ENCODE measurements at places on chromosomes 6 and 20.
A peak's percentile ranks its signal among the peaks of the same experiment; 100 is the strongest.

DNA sequence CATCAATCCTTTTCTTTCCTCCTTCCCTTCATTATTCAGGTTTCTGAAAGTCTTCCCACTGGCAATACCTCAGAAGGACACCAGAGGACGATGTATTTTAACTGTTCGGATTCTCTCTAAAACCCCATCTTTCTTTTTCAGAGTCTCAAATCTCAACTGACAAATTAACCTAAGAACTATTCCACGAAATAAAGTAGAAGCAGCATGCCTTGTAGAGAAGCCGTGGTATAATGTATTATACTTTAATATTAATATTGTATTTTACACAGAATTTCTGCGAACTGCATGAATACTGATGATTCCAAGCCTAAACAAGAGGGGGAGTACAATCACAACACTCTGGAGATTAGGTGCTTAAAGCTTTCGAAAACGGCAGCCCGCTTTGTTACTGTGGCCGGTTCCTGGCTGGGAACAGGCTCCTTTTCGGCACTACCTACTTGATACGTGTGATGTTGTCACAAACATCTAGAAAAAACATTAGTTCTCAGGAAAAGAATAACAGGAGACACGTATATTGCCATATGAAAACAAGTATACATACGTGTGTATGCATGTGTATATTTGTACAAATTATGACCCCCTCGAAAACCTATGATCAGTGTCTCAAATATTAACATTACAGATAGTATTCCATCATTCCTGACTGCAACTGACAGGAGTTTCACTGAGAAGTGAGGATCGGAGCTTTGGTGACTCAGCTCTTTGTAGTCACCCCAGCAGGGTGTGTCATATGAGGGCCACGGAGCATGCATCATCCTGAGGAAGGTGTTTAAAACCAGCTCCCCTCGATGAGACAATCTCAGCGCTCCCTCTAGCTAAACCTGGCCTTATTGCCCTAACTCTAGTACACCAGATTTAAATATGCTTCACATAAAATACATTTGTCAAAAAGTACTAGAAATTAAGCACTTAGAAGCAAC lies 319.7 kb upstream of the TCF21 start:
- DNase-seq, result no peak

GRCh38 chr20:53660947-53661381 lies 67.3 kb upstream of the ZNF217 start:
- DNase-seq, result no peak

GRCh38 chr20:48295445-48295903 lies 510.2 kb upstream of the SULF2 start:
- no peak for DNase-seq

DNA sequence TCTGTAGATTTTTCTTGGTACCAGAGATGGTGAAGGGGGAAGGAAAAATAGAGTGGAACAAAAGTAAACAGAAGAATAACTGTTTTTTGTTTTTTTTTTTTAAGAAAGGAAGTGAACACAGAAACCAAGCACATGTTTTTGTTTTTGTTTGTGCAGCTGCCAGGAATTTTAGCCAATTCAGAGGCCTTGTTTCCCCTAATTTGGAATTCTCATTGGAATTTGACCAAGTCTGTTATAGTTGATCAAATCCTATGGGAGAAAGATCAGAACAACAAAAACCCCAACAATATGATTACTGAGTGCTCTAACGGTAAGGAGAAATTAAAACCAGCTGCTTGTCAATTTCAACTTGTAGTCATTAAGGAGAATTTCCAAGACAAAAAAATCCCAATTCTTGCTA lies 18.2 kb upstream of the IL22RA2 start:
- no peak for DNase-seq

DNA sequence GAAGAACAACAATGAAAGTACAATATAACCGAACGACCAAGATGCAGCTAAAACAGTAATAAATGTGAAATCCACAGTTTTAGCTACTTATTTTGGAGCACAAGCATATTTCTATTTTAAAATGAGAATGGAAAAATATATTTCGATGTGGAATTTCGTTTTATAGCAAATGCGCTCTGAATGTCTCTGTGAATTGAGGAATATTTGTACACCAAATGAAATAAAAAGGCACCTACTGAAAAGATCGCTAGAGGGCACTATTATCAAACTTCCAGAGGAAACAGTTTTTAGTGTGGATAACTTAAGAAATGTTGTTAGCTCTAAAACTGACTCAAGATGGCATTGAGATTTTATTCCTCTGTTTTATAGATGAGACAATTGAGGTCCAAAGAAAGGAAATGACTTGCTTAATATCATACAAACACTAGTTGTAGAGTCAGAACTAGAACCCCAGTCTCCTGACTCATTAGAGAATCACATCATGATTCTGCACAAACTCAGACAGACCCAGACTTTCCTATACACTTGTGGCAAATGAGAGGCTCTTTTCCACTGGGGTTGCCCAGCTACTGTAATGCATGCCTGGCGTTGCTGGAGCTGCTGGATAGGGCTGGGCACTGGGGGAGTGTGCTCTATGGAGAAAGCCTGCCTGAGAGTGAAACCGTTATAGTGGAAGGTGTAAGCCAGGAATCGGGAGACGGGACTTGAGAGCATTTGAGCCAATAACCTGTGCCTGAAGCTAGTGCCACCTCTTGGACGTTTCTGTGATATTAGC lies 51.9 kb downstream of the GCLC start:
- no peak for DNase-seq

GRCh38 chr6:37289931-37290330 lies 32.0 kb upstream of the TMEM217 start:
- DNase-seq, result no peak

DNA sequence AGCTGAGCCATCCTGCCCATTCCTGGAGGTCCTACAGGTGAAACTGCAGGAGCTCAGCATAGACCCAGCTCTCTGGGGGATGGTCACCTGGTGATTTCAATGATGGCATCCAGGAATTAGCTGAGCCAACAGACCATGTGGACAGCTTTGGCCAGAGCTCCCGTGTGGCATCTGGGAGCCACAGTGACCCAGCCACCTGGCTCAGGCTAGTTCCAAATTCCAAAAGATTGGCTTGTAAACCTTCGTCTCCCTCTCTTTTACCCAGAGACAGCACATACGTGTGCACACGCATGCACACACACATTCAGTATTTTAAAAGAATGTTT lies 44.0 kb downstream of the SIRPA start:
- no peak for DNase-seq

DNA sequence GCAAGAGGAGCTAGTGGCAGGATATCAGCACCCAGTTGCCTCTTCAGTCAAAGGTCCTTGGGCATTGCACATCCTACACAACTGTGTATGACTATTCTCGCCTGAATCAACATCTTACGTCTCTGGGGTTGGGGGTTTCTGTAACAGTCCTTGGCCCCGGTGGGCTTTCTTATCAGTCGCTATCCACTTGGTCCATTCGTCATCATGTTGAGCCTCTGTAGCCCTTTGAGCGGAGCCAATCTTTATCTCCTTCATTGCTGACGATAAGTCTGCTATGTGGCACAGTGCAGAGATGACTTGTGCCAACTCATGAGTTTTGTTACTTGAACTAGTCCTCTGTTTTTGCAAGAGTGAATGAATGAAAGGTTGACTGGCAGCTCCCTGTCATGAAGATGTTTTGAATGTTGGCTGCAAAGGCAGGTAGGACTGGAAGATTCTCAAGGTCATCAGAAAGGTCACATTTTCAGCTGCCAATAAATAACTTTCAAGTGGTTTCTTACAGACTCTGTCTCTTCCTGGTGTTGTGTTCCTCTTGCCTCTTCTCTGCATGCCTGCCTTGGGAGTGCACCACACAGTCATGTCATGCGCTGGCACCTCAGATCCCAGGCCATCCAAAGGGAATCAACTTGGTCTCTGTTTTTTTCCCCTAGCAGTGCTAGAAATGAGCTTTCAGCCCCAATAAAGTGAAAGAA lies 238.9 kb downstream of the SLC24A3 start:
- no peak for DNase-seq

DNA sequence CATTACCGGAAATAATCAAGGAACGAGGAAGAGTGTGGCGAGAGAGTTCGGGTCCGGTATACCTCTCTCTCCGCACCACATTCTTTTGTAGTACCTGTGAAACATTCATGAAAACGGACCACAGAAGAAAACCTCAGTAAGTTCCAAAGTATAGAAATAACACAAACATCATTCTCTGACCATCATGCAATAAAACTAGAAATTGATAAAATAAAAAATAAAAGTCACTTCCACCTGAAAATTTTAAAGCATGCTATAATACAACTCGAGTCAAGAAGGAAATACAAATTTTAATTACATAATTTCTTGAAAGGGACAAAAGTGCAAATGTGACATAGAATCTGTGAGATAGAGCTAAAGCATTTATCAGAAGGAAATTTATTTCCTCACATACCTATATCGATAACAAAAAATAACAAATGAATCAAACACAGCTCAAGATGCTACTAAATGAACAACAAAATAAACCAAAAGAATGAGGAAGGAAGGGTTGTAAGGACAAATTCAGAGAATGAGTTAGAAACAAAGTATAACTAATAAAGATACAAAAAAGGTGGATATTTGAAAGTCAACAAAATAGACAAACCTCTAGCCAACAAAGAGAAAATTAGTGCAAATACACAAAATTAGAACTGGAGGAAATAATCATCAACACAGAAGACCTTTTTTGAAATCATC lies 84.2 kb downstream of the TRIM27 start:
- DNase-seq, result no peak

DNA sequence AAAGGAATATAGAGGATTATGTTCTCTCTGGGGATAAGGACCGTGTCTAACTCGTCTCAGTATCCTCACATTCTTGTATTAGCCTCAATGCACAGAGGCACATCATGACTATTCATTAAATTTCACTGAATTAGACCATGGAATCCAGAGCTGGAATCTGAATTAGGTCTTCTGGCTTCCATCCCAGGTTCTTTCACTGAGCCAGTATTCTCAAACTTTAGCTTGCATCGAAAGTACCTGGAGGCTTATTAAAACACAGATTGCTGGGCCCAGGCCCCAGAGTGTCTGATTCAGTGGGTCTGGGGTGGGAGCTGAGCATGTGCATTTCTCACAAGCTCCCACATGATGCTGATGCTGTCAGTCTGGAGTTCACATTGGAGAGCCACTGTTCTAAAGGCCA lies 142.0 kb downstream of the UST start:
- no peak for DNase-seq

DNA sequence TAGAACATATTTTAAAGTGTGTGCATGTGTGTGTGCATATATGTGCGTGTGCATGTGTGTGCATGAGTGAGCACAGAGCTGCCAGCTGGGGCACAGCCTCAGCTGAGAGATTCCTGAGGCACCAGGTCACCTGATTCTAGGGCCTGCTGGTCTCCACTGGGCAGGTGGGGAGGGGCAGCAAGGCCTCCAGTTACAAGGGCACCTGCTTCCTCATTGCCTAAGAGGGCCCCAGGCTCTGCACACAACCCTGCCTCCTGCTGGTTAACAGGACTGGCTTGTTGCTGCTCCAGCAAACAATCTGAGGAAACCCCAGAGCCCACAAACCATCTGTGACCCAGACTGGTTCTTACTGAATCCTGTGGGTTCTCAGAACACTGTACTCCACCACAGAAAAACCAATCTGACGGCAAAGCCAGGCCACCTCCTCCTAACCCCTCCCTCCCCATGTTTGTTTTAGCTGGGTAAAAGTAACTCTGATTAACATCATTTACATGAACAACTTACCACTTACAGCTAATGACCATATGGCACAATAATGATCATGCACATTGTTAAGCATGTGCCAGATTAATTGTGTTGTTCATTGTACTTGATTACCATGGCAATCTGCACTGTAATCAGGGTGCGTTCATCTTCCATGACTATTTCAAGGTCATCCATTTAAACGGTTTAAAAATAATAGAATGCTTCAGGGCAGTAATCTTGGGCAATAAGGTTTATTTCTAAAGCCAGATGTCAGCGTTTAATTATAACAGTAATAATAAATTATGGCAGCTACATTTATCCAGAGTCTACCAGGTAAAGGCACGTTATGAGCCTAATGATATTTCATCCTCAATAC lies 23.1 kb upstream of the UBE2J1 start:
- peak; percentile 34 for DNase-seq

DNA sequence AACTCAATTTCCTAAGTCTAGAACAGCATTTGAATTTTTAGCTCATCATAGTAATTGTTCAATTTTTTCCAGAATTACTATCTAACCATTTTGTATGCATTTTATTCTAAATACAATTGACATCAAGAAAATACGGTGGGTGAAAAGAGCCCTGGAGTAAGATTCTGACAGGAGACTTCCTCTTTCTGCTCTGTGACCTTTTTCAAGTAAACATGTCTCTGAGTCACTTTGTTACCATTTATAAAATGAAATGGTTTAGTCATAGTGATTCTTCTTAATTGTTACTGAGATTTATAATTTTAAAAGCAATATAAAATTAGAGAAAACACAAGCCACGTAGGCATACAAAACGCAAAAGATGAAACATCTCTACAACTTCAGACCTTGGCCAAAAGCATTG lies 80.2 kb downstream of the PLCB1 start:
- no peak for DNase-seq

DNA sequence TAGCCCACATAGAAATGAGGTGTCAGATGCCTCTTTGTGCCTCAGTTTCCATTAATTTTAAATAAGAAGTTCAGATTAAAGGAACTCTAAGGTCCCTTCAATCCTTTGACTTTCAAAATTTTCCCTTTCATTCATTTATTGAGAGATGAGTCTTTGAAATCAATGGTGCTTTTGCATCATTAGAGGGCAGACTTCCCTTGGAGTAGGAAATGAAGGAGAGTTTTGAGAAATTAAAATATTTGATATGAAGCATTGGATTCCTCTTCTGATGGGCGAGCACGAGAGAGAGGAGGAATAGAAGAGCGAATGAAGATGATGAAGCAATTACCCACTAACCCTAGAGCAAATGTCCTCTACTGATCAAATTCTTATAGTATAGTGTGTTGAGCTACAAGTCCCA lies 105.7 kb downstream of the EDN1 start:
- DNase-seq, result no peak

GRCh38 chr6:34383161-34383631 lies 9.3 kb downstream of the NUDT3 start:
- DNase-seq, result no peak

DNA sequence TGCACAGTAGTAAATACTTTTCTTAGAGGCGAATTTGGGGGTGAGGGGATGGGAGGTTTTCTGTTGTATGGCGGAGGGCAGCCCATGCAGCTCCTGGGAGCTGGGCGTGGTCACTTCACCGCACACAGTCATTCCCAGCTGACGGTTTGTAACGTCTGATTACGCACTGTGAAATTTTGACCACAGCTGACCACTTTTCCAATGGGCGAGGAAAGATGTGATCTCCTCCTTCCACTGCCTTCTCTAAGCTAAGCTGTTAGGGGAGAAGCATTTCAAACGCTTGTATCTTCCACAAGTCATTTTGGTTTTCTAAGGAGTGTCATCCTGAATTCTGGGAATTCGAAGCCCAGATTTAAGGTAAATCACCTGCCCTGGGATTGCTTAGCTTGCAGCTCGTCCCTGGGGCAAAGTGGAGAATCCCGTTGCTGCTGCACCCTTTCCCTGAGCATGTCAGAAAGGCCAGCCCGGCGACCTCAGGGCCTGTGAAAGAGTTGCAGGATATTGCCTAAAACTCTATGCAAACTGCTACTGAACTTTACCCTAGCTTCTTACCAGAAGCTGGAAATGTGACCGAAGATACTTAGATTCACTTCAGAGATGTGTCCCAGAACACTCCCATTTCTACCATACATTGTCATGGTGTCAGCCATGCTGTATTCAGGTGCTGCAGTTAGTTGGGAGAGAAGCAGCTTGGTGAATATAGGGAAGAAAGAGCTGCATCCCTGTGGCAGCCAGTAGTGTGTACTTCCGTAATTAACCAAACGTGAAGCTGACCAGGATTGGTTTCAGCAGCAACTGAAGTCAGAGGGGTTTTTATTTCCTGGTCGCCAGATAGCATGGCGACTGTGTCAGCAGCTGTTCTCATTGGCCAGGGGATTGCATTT lies 58.9 kb downstream of the RREB1 start:
- no peak for DNase-seq

GRCh38 chr20:32449057-32449889 lies 91.1 kb downstream of the ASXL1 start:
- DNase-seq, result no peak
